CD4-positive, alpha-beta T cell treated with Interleukin-10 for 1 hour (primary cell): ENCODE measurements at places on chromosomes 4 and X.

DNA sequence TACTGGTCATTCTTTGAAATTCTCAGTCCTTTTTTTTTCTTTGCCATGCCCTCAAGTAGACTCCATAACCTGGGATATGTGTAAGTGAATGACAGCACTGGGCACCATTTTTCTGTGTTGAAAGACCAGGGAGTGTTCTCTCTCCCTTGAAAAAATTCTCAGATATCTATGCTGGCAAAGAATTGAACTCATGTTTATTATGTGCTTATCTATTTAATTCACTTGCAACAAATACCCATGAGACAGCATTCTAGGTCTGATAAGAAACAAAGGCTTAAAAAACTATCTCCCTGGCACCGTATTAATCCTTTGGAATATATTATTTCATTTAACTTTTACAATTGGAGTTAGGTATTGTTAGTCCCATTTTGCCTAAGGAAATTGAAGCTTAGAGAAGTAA is 36.7 kb downstream of the LARP7 start:
- DNase-seq, result no peak

DNA sequence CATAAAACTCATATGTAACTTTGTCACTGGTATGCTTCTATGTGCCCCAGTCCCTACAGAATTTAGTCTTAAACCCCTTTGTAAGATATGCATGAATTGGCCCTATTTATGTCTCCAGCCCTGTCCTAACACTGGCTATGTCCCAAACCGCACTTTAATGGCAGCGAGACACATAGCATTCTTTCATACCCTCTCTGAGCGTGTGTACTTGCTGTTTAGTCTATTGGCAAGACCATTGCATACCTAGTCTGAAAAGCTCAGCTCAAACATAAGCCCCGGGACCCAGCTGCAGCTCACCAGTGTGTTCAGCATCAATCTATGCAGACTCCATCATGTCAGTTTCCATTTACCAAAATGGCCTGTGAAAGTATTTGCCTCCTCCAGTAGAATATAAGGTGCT is 1018.4 kb upstream of the TENM3 start:
- no peak for DNase-seq

GRCh38 chr4:72975488-72975784 is 94.1 kb downstream of the COX18 start:
- no peak for DNase-seq

DNA sequence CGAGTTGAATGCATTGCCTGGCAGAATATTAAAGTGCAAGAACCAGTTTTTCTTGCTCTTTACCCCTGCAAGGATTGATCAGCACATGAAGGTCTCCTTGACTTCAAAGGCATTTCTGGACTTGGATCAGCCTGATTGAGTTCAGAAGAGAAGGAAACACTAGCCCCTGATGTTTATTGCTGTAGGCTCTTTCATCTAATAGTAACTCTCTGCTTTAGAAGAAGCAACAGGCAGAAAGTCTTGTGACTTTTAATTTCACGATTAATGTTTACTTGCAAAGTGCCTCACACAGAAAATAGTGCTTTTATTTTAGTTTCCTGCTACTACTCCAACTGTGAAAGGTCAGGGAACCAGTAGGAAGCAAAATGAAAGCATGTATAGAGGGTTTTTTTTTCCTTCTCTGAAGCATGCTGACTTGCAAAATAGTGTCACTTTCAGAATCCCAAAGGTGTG is 69.1 kb downstream of the PCDH7 start:
- no peak for DNase-seq

GRCh38 chrX:7318661-7319060 is 170.7 kb upstream of the PUDP start:
- no peak for DNase-seq

DNA sequence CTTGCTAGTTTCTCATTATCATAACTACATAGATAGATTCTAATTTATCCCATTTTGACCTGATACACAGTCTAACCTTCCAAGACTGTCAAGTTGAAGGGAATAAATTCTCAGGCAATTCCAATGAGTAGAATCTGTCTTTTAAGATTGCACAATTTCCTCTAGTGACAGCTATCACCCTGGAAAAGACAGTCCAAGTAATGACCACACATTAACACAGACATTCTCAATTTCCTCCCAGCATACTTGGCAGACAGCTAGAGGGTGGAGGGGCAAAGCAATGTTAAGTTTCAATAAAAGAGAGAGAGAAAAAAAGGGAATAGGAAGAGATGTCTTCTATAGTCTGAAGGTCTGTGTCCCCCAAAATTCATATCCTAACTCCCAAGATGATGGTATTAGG is 234.7 kb downstream of the LDB2 start:
- DNase-seq, result no peak

DNA sequence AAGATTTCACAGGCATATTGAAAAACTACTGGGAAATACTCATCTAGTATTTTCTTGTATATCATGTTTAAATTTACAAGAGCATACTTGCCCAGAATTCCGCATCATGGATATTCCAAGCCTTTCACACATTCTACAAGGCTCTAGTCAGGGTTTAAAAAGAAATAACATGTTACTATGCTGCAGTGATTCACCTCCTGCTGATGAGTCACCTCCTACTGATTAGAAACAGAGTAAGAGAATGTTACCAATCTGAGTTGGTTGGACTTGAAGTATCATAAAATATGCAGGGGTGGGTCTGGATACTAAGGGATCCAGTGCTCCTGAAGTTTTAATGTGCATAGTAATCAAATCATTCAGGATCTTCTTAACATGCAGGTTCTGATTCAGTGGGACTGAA is 192.0 kb upstream of the ANK2 start:
- no peak for DNase-seq

- DNase-seq, result no peak
Measured at GRCh38 chrX:68045008-68045577, 388.2 kb downstream of the OPHN1 start.

DNA sequence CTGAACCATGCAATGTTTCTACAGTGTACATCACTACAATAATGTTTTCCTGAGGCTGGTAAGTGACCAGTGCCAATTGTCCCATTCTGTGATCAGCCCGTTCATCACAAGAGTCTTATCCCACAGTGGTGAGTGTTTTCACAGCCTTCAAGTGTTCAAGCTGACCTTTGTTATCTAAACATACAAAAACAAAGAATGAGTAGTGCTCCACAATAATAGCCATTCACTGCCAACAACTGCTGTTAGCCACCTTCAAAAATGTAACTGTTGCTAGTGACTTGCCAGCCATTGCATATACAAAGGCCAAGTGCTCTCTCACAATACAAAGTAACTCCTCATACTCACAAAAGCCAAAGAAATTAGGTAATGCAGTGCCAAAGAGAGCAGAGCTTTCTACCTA is 1084.1 kb downstream of the FAM133A start:
- DNase-seq, result no peak

DNA sequence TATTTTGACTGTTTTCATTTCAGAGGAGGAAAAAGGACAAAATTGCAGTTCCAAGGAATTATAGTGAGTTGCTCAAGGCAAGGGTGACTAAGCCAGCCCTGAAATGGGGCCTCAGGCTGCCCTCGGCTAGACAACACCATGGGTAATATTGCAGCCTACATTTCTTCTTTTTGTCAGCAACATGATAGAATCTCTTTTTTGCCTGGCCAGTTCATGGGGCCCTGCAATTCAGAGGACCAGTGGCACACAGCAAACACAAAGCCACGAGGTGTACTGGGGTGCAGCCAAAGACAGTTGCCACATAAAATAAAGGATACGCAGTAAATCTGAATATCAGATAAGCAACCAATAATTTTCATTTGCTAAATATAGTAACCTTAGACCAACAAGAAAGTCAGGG is 41.8 kb downstream of the RBM47 start:
- DNase-seq, result no peak
